Activated CD8-positive, alpha-beta memory T cell treated with anti-CD3 and anti-CD28 coated beads, Interleukin-2, amount 10 ng/mL, durations not matched to agents 7 days and 5 days (primary cell): ENCODE measurements at places on chromosomes 6 and 20. TPM values are rescaled to one million over a fixed set of nuclear protein-coding genes. Genes with fewer than 3 reads are reported as not detected.

SPATA25 gene
- total RNA-seq, result 1.2 TPM

EYA4 gene
- total RNA-seq, result not detected

OR2H2 gene
- total RNA-seq, result not detected

ZHX3 gene
- 11.4 TPM for total RNA-seq

ADGB gene
- not detected for total RNA-seq

FAXC gene
- 0.30 TPM for total RNA-seq

ATP9A gene
- total RNA-seq, result 0.38 TPM

PHACTR1 gene
- total RNA-seq, result 0.73 TPM

KLHDC3 gene
- 75.1 TPM for total RNA-seq

SIGLEC1 gene
- not detected for total RNA-seq

RAD21L1 gene
- 0.67 TPM for total RNA-seq
